ENCODE measurements at places on chromosomes 13 and 19.

- no peak for DNase-seq
Observed at GRCh38 chr13:73945871-73946270, 188.3 kb downstream of the KLF12 start.

DNA sequence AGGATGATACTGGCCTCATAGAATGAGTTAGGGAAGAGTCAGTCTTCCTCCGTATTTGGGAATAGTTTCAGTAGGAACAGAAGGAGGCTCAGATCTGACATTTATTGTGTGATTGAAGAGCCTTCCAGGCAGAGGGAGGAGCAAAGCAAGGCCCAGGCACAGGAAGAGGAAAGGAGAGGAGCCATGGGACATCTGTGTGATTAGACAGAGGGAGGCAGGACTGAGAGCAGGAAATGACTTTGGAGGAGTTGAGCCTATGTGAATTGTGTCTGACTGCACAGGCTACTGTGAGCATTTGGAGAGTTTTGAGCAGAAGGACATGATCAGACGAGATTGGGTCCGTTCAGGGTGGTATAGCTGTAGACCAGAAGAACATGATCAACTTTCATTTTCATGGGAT lies 8.5 kb downstream of the SIGLEC7 start:
- DNase-seq, result no peak

DNA sequence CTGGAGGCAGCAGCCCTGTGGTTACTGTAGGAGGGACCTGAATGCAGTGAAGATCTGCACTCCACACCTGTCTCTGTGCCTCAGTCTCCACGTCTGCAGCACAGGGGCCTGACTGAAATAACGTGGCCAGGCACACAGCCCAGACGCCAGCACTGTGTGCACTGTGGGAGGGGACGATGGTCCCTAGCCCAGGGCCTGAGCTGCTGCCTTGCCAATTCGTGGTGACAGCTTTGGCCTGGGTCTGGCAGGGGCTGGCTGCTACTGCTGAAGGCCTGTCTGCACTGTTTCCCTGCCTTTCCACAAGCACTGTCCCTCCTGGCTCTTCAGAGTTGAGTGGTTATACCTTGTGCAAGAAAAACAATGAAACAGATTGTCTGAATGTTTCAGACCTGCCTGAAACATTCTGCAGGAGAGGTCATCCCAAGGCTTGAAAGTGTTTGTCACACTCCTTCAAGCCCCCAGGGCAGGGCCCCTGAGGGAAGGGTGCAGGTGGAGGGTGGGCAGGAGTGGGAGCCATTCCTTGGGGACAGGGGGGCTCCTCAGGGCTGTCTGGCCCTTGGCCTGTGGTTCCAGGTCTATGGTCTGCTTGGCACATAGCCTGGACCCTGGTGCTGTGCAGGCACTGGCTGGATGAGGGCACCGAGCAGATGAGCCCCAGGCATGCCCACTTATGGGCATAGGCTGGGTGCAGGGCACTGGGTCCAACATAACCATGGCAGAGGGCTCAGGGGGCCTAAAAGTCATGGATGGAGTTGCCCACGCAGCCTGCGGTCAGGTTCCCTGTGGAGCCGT lies 38.7 kb upstream of the LDLR start:
- no peak for DNase-seq

DNA sequence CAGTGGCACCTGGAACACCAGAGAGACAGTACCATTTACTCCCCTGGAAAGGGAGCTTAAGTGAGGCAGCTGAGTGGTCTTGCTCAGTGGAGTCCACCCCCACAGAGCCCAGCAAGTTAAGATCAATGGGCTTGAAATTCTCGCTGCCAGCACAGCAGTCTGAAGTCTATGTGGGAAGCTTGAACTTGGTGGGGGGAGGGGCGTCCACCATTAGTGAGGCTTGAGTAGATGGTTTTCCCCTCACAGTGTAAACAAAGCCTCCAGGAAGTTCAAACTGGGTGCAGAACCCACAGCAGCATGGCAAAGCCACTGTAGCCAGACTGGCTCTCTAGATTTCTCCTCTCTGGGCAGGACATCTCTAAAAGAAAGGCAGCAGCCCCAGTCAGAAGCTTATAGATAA lies 30.3 kb upstream of the CEACAM4 start:
- no peak for DNase-seq

GRCh38 chr19:44069415-44069814 lies 2.5 kb upstream of the ZNF284 start:
- DNase-seq, result no peak

DNA sequence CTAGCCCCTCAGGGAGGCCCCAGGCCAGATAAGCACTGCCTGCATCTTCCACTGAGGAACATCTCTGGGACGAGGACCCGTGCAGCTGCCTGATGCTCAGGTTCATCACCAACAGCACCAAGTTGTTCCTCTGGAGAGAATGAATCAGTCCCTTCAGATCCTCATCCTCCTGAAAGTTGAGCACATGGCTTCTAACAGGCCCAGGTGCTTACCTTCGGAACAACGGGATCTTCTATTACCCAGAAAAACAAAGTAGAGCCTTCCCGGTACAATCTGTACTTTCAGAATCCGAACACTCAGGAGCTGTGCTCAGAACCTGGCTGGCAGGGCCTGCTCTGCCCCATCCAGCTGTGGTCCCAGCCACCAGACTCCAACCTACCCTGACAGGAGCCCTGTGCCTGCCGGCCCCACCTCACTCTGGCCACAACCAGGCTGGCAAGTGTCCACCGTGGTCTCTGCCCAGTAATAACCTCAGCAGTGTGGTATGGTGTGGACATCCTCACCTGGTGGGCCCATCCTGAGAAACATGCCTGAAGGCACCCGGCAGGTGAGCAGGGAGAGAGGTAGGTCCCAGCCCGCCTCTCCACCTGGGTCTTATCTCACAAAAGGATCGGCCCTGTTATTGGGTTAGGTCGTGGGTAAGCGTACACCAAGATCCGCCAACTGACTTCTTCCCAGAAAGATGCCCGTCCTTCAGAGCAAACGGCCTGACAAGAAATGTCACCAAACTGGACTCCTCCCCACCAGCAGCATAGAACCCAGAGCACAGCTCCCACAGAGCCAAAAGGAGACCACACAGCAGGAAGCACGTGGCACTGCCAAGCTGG lies 34.1 kb downstream of the ELL start:
- no peak for DNase-seq

DNA sequence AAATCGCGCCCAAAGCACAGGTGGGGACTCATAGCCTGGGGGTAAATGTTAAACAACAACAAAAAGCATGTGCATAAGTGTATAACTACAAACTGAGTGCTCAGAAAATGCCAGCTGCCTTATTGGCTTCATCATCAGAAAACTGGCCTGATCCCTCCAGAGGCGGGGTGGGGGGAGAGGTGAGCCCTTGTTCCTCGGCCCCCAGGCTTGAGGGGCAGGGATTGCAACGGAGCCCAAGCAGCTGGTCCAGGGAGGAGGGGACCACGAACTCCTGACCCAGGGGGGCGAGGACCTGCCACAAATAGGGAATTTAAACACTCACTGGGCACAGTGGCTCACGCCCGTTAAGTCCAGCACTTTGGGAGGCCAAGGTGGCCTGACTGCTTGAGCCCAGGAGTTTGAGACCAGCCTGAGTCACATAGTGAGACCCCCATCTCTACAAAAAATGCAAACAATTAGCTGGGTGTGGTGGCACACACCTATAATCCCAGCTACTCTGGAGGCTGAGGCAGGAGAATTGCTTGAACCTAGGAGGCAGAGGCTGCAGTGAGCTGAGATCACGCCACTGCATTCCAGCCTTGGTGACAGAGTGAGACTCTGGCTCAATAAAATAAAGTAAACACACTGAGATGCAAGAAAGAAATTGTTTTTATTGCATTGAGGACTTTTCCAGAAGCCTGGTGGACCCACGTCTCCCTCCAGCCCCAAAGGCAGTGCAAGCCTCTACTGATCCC lies 8.7 kb downstream of the SIRT6 start:
- no peak for DNase-seq

DNA sequence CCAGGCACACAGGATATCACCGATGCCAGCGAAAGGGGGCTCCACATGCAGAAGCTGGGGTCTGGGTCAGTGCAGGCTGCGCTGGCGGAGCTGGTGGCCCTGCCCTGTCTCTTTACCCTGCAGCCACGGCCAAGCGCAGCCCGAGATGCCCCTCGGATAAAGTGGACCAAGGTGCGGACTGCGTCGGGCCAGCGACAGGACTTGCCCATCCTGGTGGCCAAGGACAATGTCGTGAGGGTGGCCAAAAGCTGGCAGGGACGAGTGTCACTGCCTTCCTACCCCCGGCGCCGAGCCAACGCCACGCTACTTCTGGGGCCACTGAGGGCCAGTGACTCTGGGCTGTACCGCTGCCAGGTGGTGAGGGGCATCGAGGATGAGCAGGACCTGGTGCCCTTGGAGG lies 7.2 kb downstream of the NCAN start:
- DNase-seq, result no peak

- no peak for DNase-seq
Observed at GRCh38 chr13:42229287-42229686, 42.7 kb upstream of the AKAP11 start.

- no peak for DNase-seq
Observed at GRCh38 chr19:11017275-11018035, 56.6 kb downstream of the SMARCA4 start.

GRCh38 chr19:15286688-15287365 lies 45.5 kb downstream of the BRD4 start:
- no peak for DNase-seq

DNA sequence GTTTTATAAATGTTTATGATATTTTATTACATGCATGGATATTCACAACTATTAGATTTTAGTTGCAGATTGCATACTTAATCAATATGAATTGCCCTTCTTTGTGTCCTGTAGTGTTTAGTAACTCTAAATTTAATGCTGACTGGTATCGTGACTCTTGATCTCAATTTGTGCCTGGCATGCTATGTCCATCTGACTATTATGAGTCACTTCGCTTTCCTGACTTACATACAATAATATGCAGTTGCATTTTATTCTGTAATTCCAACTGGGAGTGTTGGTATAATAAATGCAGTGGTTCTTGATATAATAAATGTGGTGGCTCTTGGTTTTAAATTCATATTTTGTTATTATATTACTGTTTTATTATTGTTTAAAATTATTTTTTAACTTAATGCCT lies 277.5 kb downstream of the LIG4 start:
- DNase-seq, result no peak

GRCh38 chr13:19632915-19633478 lies 462 bp upstream of the MPHOSPH8 start:
- no peak for DNase-seq

GRCh38 chr13:23468811-23469210 lies 35.3 kb upstream of the SACS start:
- DNase-seq, result no peak

DNA sequence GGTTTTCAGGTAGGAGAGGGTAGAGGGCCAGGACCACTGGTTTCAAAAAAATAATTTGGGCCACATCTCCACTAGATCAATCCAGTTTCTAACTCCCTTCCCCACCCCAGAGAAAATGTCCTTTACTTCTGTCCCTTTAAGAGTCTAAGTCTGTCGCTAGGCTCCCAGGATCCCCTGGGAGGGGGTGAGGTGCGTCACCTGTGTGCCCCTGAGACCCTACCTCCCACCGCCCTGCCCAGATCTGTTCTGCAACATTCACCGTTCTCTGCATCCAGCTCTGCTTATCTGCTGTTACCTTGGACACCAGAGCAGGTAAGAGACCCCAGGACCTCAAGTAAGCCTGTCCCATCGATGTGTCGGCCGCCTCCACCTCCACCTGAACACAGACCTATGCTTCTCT lies at the start of gene GFY:
GFY (plus strand) TSS at position 211 of the 400 bp plus-strand sequence. CDS start 1,043 bp downstream, outside the sequence.
- no peak for DNase-seq

DNA sequence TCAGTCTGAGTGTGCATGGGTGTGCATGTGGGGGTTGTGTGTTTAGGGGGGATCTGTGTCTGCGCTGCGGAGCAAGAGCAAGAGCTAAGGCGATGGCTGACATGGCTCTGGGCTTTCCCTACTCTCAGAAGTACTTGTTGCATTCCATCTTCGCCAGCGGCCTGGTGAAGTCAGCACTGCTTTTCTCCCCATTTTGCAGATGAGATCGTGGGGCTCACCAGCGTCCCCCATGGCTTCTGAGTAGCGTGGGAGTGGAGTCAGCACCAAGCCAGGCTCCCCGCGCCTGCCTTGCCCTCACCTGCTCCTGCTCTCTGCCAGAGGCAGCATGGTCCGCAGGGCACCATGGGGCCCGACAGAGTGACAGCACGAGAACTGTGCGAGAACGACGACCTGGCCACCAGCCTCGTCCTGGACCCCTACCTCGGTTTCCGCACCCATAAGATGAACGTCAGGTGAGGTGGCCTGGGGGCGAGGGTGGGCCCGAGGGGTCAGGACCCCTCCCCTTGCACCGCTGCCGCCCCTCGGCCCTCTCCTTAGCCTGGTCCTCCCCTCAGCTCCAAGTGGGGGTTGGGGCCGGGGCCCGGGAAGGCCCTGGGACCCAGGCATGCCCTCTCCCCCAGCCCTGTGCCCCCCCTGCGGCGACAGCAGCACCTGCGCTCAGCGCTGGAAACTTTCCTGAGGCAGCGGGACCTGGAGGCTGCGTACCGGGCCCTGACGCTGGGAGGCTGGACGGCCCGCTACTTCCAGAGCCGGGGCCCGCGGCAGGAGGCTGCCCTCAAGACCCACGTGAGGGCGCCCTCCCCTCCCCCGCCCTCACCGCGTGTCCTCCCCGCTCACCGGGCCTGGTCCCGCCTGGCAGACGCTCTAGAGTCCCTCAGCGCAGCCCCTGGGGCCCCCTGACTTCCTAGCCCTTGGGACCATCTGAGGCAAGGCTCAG lies 2.2 kb downstream of the KMT5C start:
- no peak for DNase-seq

DNA sequence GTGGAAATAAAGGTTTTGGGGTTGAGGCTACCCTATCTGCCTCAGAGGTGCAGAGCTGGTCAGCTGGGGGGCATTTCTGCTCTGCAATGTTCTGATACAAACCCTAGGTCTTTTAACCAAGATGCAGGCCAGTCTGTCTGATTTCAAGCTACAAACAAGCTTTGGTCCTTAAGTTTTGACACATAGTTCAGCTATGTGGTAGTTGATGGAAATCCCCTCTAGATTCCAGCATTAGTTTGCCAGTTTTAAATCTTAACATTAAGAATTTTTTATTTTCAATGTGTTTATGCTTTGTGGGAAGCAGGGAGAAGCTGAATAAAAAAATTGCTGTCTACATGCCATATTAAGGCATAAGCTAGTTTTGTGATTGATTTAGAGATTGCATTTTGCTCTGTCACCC lies 225.7 kb downstream of the LMO7 start:
- DNase-seq, result no peak

DNA sequence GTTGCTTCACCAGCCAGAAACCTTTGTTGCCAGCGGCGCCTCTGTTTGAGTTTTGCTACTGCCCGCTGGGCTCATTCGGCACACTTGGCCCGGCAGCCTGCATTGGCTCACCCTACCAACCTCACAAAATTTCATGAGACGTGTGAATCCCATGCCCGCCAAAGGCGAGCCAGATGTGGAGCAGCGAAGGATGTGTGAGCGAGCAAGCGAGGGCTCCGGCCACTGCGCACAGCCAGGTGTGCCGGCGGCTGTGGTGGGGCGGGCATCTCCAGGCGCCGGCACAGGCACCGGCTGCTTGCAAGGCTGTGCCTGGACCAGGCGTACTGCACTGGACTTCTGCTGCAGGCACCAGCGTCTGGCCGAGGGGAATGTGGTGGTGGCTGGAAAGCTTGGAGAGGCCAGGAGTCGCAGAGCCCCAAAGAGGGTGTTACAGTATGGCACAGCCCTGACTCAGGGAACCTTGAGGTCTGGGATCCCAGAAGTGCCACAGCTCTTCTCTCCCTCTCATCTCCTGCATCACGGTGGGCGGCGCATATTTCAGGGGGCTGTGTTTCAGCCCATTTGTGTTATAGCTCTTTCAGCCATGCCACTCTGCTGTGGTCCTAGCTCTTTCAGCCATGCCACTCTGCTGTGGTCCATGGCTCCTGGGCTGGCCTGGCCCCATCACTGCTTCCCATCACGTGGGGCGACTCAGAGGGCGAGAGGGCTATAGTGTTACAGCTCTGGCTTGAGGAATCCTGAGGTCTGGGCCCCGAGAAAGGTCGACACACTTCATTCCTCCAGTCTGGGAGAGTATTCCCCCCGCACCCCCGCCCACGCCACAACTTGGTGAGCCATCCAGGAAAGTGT lies 592.0 kb upstream of the SLITRK5 start:
- DNase-seq, result no peak
